Suppressor macrophage (primary cell): ENCODE measurements at places on chromosomes 11 and 22.
A peak's percentile ranks its signal among the peaks of the same experiment; 100 is the strongest.

GRCh38 chr11:35238882-35239281, 99.9 kb downstream of the CD44 start:
- no peak for DNase-seq

GRCh38 chr11:12174128-12174476, 63.7 kb downstream of the MICAL2 start:
- DNase-seq = no peak

DNA sequence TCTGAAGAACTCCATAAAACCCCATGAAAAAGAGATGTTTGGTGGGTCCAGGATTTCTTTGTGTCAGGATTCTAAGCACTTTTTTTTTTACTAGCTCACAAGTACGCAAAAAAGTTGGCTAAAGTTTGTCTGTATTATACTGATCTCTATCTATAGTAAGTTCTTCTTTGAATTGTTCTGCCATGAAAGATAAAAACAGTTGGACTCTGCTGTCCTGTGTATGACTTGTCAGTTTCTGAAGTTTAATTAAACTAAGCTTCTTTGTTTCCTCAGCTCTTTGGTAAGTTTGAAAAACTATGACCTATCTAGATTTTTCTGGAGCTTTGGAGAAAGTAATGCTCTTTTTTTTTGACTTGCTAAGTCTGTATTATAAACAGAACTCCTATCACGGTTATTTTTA, 812.2 kb upstream of the LUZP2 start:
- DNase-seq = no peak

DNA sequence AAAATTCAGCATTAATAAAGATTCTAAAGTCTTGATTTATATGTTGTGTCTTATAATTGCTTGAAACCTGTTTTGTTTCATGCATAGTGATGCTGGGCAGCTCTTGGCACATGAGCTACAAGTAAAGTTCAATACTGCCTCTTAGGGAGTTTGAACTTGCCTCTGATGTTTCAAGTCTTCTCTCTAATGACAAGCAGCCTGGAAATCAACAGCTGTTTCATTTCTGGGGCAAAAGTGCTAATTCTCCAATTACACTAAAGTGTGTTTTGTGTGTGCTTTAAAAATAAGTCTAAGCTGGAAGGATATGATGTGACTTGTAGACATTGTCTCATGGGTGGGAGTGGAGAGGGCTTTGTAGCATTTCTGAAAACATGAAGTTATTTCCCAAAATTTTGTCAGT, 23.7 kb upstream of the SESN3 start:
- no peak for DNase-seq

DNA sequence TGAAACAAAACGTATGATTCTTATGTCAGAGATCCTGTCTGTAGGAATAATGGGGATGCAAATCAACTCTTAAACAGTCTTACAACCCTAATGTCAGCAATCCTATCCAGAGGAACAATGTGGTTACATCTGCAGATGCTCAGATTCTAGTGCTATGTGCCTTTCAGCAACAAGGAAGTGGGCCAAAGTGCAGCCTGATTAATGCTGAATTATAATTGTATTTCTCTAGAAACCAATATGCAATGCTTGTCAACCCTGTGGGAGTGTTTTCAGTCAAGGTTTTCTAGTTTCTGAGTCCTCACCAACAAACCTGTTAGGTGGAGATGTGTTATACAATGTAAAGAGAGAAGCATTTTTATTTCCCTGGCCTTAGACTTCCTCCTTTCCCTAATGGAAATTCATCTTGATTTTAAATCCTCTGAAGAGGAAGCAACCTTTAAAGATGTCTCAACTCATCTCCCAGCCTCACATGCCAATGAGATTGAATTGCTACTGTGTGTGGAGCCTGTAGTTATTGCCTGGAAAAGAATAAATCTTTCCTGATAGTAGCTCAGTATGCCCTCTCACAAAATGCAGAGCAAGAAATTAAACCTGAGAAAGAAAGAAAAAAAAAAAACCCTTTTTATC, 26.2 kb upstream of the TMEM123 start:
- DNase-seq = peak; percentile 48

GRCh38 chr11:69546735-69547370, 65.4 kb downstream of the LINC01488 start:
- DNase-seq = no peak

DNA sequence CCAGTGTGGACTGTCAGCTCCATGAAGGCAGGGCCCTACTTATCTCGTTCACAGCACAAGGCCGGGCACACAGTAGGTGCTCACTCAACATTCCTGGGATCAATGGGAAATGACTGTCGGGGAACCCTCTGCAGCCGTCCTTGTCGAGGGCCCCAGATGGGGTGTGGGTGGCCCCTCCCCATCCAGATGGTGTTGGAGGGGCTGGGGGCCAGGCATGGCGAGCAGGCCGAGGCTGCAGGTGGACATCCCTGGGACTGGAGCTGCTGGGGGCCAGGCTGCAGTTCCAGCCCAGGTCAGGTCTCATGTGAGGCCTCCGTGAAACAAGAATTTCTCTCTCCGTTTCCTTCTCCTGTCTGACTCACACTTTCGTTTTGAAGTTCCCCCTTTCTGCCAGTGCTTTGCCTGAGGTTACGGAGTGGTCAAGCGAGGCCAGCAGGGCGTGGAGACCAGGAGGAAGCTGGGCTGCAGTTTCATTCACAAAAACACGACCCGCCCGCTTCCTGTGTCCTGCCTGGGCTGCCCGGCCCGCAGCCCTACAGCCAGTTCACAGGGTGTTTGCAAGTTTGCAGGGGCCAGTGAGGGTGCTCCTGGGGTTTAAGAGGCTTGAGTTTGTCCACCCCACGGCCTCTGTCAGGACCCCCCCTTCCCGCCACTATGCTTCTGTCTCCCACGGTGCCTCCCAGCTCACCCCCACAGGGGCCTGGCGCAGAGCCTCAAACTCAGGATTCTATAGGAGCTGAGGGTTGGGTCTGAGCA, 4.5 kb downstream of the MYEOV start:
- DNase-seq = peak; percentile 98
